ENCODE measurements at places on chromosomes 2 and 18.

GRCh38 chr18:32373995-32374394 lies 96.7 kb downstream of the GAREM1 start:
- no peak for DNase-seq

DNA sequence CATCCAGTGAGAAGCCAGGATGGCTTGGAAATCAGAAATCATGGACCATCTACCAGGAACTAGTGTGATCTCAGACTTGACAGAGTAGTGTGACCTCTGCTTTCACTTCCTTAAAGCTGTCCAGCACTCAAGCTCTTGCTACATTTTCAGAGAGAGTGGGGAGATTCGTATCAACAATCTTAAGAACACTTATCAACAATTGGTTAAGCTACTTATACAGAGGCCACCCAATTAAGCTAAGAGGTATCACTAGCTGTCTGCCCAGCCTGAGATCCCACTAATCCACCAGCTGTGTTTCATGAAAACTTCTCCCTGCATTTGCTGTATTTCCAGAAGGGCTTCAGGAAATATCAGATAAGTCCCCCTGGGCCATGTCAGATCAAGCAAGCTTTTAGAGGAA lies 4.2 kb downstream of the RPRM start:
- no peak for DNase-seq

DNA sequence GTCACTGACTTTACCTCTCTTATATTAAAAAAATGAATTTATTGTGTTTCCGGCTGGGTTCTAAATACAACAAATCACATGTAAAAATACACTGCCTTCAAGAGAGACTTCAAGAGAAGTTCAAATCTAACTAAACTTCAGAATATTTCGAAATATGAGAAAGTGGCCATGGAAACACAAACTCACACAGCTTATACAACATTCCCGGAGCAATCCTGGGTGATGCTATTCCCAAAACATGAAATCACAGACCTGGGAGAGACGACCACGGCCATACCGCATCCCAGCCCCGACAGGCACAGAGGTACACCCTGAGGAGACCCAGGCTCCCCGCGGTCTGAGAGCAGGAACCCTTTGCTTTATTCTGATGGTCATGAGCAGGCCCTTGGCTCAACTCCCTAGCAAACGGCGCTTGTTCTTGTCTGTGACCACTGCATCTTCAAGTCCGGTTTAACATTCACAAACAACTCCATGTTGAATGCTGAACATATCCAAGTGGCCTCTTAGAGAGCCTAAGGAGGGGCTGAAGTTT lies 185.4 kb upstream of the REV1 start:
- DNase-seq: no peak

- DNase-seq: no peak
Observed at GRCh38 chr2:127280693-127281092, 13.3 kb downstream of the ERCC3 start.

- no peak for DNase-seq
Observed at GRCh38 chr2:96869822-96870625, at the start of gene SEMA4C. TSS of gene SEMA4C (minus strand) at chr2:96870080. CDS start at chr2:96867886, 2,194 bp downstream.

- DNase-seq: no peak
Observed at GRCh38 chr2:70966681-70967080, 11.7 kb upstream of the ANKRD53 start.

GRCh38 chr2:210756855-210757254 lies 200.5 kb downstream of the CPS1 start:
- DNase-seq: no peak

- DNase-seq: no peak
Observed at GRCh38 chr2:127046579-127046978, 60.4 kb downstream of the BIN1 start.

DNA sequence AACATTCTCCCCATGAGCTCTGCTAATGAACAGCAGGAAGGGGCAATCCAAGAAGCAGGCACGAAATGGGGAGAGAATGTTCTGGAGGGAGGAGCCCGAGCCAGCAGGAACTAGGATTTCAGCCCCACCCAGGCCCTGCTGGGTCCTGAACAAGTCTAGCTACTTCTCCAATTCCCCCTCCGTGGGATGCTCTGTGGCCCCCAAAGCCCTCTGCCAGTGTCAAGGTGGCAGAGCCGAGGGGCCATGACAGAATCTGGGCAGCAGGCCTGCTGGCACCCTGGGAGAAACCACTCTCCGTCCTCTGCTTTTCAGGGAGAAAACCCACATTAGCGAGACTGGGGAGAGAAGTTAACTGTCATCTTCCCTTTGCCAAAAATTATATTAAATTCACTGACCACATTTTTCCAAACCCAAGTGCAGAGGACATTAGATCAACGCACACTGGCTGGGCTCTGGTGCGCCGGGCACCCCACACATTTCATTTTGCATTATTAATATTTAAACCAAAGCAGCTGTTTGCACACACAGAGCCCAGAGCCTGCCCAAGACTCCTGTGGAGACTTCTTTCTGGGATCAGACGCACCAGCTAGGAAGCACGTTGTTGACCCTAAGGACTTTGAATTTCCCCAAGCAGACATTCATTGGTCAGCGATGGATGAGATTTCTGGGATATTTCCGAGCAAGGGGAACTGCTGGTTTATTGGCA lies 80.2 kb upstream of the PKDCC start:
- no peak for DNase-seq

- no peak for DNase-seq
Observed at GRCh38 chr2:68193787-68194372, 36.2 kb downstream of the PNO1 start.

DNA sequence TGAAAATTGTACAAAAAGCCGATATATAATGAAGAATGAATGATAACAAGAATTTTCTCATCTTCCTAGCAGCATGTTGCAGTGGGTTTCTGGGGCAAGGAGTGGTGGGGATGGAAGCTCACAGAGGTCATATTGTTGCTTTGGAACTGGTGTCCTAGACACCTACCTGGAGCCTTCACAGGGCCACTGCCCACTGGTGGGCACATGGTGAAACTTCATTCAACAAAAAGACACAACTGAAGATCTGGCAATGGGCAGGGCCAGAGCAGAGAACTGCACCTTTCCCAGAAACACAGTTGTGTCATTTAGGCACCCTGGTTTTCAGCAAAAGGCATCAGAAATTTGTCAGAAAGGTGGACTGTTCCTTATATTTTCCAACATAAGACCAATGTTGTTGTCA lies 115.3 kb downstream of the FHOD3 start:
- DNase-seq: no peak

DNA sequence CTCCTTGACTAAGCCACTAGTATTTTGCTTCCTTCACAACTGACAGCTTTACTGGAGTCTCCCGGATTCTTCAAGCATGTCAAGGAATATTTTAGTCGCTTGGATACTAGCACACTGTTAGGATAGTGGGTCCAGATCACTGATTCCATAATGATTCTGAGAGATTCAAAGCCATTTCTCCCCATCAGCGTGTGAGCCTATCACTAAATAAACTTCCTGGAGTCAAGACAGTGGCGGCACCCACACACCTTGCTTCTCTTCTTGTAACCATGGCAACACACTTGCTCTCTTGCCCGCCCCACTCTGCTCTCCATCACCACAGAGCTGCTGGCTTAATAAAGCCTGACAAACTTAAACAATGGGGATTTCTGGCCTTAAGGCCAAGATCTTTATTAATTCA lies 245.1 kb downstream of the LRRTM1 start:
- DNase-seq: no peak

GRCh38 chr2:194721227-194721626 lies 935.8 kb upstream of the SLC39A10 start:
- no peak for DNase-seq

- no peak for DNase-seq
Observed at GRCh38 chr2:169709331-169709730, 15.1 kb downstream of the PHOSPHO2 start.

- no peak for DNase-seq
Observed at GRCh38 chr18:13137670-13138419, 80.7 kb upstream of the LDLRAD4 start.

GRCh38 chr2:95730813-95731212 lies 139.0 kb downstream of the TRIM43 start:
- DNase-seq: no peak

GRCh38 chr2:41853427-41854191 lies 194.2 kb upstream of the PKDCC start:
- no peak for DNase-seq

DNA sequence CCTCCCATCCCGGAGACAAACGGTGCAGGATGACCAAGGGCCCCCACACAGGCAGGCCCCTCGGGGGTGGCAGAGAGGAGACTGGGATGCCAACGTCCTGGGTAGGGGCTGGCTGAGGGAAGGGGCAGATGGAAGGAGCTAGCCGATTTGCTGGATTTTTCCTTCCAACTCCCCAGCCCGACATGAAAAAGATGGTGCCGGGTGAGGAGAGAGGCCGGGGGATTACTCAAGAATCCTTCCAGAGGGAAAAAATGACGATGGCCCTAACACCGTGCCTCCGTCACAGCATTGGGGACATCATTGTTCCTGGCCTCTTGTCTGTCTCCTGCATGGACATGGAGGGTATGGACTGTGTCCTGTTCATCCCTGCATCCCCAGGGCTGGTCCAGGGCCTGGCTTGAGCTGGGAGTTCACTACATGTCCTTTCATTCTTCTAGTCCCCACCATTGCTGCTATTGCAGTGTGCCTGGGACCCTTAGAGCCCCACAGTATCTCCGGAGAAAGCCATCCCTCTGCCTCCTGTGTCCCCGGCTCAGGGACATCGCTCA lies 217.7 kb downstream of the TNS1 start:
- no peak for DNase-seq

- DNase-seq: no peak
Observed at GRCh38 chr2:10831400-10831985, 18.9 kb upstream of the PDIA6 start.

GRCh38 chr2:234278556-234279255 lies 218.2 kb downstream of the ARL4C start:
- DNase-seq: no peak

DNA sequence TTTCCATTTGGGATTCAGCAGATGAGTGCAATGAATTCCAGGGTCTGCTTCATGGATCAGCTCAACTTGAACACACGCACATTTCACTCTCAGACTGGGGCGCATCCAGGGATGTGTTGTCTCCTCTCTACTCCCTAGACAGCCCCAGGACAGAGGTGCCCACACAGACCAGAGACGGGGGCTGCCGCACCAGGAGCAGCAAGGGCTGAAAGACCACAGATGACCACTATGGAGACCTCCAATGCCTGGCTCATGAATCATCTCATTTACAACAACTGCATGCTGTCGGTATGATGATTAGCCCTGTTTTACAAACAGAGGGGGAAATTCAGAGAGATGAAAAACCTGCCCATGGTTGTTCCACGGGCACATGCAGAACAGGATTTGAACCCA lies 63.1 kb downstream of the CYP26B1 start:
- DNase-seq: no peak

DNA sequence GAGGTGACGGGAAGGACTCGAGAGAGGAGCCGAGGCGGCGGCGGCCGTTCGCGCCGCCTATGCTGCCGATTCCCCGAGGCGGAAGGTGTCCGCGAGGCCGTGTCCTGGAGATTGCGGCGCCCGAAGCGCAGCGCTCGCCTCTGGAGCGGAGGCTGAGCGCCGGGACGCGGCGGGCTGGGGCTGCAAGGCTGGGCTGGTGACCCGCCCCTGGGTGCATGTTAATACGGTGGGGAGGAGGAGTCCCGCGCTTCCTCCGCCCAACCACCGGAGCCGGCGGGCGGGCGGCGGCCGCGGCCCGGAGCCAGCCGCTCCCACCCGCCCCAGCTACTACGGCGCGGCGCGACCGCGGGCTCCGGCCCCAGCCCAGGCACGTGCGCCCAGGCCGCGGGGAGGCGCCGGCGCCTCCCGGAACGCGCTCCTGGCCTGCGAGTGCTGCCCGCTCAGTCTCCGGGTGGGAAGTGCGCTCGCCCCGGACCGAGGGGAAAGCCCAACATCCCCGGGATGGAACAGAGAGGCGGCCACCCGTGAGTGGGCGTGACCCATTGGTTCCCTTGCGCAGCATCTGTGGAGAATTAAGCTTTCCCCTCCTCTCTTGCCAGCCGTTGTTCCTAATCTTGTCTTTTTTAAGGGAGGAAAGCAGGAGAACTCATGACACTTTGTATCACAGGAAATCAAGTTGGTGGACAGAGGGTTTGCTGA lies at the start of gene DLGAP1:
DLGAP1 (minus strand) TSS at position 195 of the 699 bp plus-strand sequence.
- DNase-seq: no peak

- DNase-seq: no peak
Observed at GRCh38 chr2:46193855-46194254, 103.4 kb upstream of the EPAS1 start.

DNA sequence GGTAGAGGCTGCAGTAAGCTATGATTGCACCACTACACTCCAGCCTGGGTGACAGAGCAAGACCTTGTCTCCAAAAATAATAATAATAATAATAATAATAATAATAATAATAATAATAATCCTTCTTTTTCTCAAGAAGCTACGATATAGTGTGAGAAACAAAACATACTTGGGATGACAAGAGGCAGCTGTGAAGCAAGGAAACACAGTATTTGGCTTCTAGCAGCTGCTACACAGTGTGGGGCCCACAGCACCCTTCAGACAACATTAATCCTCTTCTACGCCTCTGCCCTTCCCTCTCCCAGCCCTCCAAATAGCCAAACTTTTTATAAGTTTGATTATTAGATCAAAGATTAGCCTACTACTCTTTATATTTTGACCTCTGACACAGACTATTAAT lies 62.2 kb downstream of the MYOM1 start:
- DNase-seq: no peak

- DNase-seq: no peak
Observed at GRCh38 chr18:35029103-35029502, 12.1 kb upstream of the MAPRE2 start.

- DNase-seq: no peak
Observed at GRCh38 chr2:235894839-235895238, 273.3 kb downstream of the GBX2 start.

GRCh38 chr2:162153608-162154224 lies 1.7 kb upstream of the GCG start:
- no peak for DNase-seq

- no peak for DNase-seq
Observed at GRCh38 chr2:157911246-157911645, 35.1 kb upstream of the ACVR1 start.

DNA sequence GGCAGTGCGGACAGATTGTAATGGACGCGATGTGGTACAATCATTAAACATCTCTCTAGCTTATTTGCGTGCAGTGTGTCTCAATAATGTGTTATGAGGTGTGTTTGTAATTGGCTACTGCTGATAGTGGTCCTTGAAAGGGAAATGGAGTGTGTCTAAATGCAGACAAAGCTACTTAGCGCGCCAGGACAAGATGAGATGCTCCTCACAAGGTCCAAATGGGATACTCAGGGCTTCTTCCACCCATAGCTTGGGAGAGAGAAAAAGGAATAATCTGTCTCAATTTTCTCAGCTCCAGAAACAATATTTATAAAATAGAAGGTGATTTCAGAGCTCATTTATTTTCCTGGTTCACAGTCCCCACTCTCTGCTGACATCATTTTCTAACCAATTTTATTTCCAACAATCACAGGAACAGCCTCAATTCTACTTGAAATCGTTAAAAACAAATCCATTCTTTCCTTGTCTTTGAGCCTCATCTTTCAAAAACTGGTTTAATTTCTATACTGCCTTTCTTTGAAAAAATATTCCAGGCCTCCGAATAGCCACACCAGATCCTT lies 28.5 kb downstream of the GALNT14 start:
- DNase-seq: no peak

GRCh38 chr2:114040826-114041225 lies 150.9 kb downstream of the ACTR3 start:
- no peak for DNase-seq

- DNase-seq: no peak
Observed at GRCh38 chr2:112733456-112733855, 12.6 kb downstream of the NT5DC4 start.

- no peak for DNase-seq
Observed at GRCh38 chr2:42050703-42051542, 3.1 kb downstream of the PKDCC start.

All from HS-27A (cell line).